ENCODE measurements at places on chromosomes 11 and 22.

DNA sequence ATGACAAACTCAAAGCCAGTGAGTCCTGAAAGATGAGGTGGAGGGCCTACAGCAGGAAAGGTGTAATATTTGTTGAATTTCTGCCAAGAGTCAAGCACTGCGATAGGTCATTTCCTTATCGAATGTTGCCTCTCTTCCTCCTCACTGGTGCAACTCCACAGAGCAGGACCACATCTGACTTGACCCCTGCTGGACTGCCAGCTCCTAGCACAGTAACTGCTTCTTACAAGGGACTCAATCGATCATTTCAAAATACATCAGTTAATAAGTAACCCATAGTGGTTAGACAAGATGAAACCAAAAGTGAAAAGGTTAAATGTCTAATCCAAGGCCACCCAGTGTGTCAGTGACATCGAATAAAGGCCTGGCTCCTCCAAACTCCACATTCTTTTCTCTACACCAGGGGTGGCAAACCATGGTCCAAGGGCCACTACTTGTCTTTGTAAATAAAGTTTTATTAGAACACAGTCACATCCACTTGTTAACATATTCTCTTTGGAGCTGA lies 98.5 kb upstream of the CSNK2A3 start:
- DNase-seq: no peak

GRCh38 chr22:49979587-49980264 lies 19.2 kb downstream of the PIM3 start:
- peak; percentile 45 for DNase-seq

DNA sequence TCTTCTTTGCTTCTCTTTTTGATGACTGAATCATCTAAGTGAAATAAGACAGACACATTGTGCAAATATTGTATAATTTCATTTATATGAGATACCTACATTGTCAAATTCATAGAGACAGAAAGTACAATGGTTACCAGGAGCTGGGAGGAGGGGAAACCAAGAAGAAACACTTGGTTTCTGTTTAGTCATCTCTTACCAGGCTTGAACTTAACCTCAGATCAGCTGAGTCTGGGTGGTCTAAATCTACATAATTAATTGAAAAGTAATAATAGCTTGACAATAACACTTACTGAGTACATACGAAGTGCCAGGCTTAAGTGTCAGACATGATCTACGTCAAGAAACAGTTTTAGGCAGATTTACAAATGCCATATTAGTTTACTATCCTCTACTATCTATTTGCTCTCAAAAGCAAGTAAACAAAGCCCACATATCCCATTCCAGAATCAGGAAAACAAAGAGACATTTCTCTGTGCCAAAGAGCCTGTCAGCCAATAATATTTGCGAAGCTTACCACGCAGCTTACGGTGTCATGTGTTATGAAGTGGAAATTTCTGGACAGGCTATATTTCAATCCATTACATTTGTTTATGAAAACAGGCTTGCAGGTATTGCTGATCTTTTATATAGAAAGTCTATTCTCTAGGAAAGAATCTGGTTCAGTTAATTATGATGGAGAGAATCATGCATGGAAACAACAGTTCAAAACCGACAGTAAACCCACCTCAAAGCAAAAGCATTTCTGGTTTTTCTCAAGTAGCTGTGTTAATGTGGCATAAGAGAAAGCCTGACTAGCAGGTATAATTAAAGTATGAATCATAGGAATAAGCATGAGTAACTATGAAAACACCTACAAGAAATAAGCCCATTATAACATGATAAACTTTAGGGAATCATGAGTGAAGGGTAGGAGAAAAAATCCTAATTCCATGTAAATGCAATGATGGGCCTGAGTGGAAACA lies 2.7 kb upstream of the ARHGAP42 start:
- DNase-seq: no peak

DNA sequence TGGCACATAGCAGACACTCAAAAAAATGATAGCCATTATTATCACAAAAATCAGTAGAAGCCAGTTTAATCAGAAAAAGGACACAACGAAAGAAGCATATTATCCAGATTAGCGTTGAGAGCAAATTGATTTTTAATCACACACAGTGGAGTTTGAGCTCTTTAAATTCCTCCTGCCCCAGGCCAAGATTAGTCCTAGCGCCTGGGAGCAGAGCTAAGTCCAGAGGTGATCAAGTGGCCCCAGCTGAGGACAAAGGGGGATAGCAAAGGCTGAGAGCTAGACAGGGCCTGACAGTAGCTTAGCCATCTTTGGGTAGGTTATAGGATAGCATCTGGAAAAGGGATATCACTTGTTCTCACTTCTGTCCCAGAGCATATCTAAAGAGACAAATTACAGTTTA lies 133.6 kb downstream of the NXPE2 start:
- no peak for DNase-seq

- peak; percentile 88 for DNase-seq
These were observed 33.4 kb downstream of the SERPIND1 start for GRCh38 chr22:20807315-20807752.

- DNase-seq: no peak
These were observed 4.2 kb upstream of the FAM118A start for GRCh38 chr22:45305456-45306075.

- DNase-seq: no peak
These were observed 29.0 kb downstream of the SGSM1 start for GRCh38 chr22:24834845-24835570.

- peak; percentile 100 for DNase-seq
These were observed at the start of gene SDF2L1 for GRCh38 chr22:21641789-21642583. SDF2L1 (plus strand) TSS chr22:21642302; CDS start chr22:21642337, 35 bp downstream.

GRCh38 chr22:50189184-50189848 lies 3.6 kb downstream of the TRABD start:
- DNase-seq: no peak

DNA sequence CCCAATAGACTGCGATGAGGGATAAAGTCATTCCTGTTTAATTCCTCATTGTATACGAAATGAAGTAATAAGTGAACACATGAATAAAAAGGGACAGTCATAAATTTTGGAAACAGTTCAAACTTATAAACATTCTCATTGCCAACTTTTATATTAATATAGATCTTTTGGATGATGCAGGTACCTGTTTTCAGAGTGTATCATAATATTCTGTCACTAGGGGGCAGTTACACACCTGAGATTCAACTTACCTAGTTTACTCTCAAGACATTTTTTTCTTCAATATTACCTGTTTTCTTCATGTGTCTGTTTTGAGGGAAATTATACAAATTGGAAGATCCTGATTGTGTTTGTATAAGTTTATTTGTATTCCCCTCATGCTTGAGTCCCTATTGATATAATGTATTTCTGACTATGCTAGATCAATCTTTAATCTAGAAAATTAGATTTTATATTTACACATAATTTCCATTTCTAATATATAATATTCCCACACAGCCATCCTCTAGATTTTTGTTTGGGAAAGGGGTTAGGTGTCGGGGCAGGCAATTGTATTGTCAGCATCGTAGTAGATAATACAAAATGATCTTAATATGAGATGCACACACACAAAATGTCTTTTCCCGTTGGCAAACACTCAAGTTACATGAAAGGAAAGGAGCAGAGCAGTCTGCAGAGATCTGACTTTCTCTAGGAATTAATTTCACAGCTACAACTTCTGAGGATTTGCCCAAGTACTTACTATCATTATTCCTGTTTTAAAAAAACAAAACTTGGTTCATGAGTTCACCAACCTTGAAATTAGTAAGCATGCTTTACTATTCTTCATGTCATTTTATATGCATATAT lies 18.4 kb downstream of the FDX1 start:
- no peak for DNase-seq

GRCh38 chr11:68430801-68431200 lies 29.8 kb upstream of the PPP6R3 start:
- DNase-seq: no peak
